Brain (organoid and tissue), 16 donors: ENCODE measurements at places on chromosomes 2 and 18. TPM values are rescaled to one million over a fixed set of nuclear protein-coding genes. Genes with fewer than 3 reads are reported as not detected.

DNA sequence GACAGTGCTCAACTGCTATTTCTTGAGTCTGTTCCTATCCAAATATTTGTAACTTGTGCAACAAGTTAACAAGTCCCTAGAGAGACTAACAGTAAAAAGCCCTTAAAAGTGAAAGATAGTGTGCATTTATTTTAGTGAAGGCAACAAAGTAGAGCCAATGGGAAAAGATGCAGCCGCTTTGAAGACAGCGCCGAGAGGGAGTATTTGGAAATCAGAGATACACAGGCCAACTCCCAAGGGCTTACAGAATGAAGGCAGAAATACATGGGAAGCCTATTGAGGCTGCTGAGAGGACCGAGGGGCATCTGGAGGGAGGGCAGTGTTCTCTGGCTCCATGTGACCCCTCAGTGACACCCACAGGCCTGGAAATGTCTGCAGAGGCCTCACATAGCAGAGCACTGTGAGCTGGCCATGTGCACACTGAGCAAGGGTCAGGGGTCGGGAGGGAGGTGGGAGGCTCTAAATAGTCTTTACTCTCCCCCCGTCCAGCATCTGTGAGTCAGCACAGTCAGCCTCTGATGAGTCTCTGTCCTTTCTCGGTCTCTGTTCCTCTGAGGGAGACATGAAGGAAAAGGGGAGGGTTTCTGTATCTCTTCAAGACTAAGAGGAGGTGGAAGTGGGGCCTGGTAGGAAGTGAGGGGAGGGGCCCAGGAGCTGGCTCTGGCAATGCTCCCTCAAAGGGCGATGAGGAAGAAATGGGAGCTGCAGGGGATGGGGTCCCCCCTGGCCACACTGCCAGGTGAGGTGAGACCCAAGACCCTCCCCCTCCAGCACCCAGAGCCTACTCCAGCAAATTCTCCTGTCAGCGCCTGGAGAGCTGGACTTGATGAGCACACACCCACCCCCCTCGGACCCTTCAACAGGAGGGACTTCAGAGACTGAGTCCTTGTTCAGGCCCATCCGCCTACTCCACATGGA is 133.6 kb downstream of the SP3 start:
- no peak for DNase-seq

The GBX2 gene
- not detected for polyA plus RNA-seq

The MIB1 gene
- polyA plus RNA-seq: 9.6 TPM

DNA sequence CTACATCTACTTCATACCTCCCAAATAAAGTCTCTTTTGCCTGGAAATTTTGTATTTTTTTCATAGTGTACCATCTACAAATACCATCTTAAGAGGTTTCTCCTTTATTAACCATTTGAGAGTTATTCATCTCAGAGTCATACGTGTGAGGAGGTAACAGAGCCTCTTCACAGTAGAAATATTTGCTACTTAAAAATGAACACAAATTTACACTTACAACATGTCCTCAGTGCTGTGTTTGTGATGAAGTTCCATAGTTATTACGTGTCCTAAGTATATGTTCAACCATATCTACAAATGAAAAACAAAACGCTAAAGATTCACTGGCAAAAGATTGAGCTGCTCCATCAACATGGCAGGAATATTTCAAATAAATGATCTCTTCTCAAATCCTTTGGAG is 48.5 kb upstream of the HNRNPA3 start:
- no peak for DNase-seq

GRCh38 chr2:17894556-17894955 is 16.1 kb downstream of the KCNS3 start:
- no peak for DNase-seq

The PEX13 gene
- 7.2 TPM for polyA plus RNA-seq

The FASTKD2 gene
- polyA plus RNA-seq: 7.0 TPM

- DNase-seq: no peak
Observed at GRCh38 chr2:184346338-184346862, 251.9 kb upstream of the ZNF804A start.

The ABCG5 gene
- not detected for polyA plus RNA-seq

The RBKS gene
- polyA plus RNA-seq: 2.1 TPM

GRCh38 chr2:147662221-147662620 is 182.6 kb upstream of the ACVR2A start:
- DNase-seq: no peak

DNA sequence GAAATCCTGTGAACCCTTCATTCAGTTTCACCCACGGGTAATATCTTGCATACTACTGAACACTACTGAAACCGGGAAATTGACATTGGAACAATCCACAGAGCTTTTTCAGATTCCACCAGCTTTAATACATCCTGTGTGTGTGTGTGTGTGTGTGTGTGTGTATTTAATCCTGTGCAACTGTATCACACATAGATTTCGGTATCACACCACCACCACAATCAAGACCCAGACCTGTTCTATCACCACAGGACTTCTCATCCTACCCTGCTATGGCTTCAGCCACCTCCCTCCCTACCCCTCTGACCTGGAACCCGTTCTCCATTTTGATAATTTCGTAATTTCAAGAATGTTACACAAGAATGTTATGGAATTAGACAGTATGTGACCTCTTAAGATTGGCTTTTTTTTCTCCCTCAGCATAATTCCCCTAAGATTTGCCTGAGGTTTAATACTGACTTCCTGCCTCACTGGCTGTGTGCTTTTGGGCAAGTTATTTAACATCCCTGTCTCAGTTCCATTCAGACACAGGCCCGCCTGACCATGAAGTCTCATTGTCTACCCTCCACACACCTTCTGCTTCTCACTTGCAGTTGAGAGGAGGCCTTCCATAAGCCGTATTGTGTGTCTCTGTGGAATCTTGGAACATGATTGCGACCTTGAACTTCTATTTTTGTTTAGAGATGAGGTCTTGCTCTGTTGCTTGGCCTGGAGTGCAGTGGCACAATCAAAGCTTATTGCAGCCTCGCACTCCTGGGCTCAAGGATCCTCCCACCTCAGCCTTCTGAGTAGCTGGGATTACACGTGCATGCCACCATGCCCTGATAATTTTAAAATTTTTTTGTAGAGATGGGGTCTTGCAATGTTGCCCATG is 14.4 kb upstream of the TMEM131 start:
- no peak for DNase-seq

GRCh38 chr2:140200764-140201163 is 1420.6 kb upstream of the NXPH2 start:
- no peak for DNase-seq

- no peak for DNase-seq
Observed at GRCh38 chr18:46387441-46388131, 269.4 kb downstream of the LOXHD1 start.

DNA sequence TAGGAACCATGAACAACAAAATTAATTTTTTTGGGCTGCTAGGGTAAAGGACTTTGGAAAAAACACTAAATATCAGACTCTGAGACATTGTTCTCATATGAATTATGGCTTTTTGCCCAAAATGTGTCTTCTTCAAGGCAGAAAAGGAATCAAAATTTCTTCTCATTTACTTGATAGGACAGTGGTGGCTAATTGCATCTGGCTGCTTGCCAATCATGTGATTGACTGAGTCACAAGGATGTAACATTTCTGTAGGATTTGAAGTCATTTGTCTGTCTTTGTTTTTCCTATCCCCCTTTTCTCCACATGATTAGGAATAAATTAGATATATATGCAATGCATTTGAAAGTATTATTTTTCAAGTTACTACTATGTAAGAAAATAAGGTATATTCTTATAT is 130.2 kb downstream of the SLC4A10 start:
- DNase-seq: peak; percentile 41

DNA sequence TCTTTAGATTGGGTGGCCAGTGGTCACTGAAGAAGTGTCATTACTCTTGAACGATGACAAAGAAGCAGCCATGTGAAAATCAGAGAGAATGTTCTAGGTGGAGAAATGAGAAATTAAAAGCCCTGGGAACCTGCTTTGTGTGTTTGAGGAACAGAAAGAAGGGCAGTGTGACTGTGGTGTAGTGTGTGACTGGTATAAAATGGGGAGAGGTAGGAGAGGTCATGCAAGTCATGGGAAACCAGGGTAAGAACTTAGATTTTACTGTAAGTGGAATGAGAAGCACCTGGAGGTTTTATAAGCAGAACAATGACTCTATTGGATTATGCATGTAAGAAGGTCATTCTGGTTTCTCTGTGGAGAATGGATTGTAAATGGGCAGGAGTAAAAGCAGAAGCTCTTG is 12.2 kb downstream of the ICOS start:
- no peak for DNase-seq

DNA sequence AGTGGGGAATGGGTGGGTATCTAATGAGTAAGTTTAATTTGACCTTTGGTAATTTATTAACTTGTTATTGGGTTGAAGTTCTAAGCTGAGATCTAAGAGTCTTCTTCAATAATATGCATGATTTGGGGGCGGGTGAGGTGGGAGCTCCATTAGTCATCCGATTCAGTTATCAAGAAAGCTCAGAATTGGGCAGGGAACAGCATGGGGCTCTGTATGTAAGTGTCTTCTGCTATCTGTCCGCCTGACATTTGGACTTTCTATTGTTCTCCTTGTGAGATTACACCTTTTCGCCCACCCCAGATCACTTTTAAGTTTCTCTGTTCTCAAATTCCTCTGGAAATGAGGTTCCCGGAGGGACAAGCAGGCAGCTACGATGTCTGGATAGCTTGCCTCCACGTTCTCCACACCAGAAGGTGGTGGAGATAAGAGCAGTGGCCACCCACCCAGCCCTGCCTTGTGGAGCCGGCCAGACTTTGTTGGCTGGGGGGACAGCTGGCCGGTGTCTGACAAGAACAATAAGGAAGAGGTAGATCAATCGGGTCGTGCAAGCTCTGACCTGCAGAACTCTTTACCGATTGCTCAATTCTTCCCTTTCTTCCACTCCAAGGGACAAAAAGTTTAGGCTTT is 75.5 kb upstream of the GATA6 start:
- DNase-seq: no peak

The UGT1A9 gene
- polyA plus RNA-seq: not detected

- DNase-seq: no peak
Observed at GRCh38 chr18:3424280-3424890, 25.6 kb upstream of the TGIF1 start.

DNA sequence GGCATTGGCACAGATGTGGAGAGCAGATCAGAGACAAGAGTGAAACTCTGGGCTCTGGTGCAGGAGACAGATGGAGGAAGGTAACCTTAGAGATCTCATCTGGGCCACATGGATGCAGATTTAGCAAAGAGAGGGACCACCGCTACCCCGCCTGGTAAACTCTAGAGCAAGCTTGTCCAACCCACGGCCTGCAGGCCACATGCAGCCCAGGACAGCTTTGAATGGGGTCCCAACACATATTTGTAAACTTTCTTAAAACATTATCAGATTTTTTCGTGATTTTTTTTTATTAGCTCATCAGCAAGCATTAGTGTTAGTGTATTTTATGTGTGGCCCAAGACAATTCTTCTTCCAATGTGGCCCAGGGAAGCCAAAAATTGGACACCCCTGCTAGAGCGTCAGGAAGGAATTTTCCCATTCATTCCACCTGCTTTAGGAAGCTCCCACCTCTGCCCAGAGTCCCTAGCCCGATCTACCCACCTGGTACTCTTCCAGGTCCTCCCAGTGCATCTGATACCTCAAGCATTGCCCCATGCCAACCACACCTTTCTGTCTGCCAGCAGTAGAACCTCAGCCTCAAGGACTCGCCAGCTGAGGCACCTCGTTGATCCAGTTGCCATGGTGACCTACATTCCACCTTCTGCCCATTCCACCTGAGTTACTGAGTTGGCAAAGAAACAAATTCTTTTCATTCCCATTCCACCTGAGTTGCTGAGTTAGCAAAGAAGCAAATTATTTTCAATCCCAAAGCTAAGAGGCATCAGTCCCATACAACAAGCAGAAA is at the start of gene CIB4:
Gene CIB4, minus strand, starts transcription at position 586 of the 784 bp plus-strand sequence. Its CDS starts 52 bp downstream, at position 534.
- no peak for DNase-seq

GRCh38 chr2:112692495-112692911 is 28.3 kb upstream of the NT5DC4 start:
- no peak for DNase-seq

The SPP2 gene
- not detected for polyA plus RNA-seq

DNA sequence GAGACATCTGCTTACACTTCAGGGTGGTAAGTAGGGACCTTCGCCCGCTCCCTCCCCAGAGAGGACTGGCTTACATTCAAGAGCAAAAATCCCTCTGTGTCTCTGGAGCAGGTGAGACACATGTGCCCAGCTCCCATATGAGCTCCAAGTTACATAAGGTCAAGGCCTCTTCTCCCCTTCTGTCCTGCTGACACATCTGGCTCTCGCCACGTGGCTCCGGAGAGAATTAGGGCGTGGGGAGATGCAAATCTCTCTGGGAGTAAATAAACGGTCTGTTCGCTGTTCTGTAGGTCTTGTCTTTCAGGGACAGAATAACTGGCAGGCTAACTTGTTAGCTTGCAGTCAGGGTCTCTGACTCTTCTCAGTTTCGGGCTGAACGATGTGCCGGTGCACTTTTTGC is 16.2 kb downstream of the MRO start:
- no peak for DNase-seq

DNA sequence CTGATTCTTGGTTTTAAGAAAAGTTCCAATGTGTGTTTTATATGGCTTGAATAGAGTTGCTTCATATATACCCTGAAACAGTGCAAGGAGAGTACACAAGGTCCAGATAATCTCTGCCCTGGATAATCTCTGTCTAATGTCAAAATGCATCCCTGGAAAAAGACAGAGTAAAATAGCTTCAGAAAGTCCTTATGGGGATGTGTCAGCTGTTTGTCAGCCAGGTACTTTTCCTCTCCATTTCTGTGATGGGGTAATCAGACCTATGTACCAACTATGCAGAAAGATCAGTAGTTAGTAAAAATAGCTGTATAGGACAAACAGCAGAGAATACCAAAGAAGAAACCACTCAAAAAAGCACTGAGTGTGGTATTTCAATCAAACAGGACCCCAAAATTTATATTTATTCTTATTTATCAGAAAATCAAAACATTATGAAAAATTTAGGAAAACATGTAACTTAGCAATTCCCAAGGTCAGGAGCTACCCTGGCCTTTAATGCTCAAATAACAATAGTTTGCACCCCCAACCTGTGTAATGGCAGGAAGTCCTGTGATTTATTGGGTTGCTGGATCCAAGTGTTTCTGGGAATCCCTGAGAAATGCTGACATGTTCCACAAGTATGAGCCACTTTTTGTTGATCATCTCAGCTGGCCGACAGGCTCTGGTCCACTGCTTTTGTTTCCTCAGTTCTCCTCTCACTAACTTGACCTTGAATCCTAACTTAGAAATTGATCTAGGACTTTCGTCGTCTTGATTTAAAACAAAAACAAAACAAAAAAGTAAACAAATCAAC is 69.6 kb downstream of the MDH1 start:
- no peak for DNase-seq

The TRIM43 gene
- not detected for polyA plus RNA-seq

The CPLX4 gene
- not detected for polyA plus RNA-seq

- DNase-seq: no peak
Observed at GRCh38 chr18:62771494-62772270, 56.3 kb downstream of the PHLPP1 start.

- no peak for DNase-seq
Observed at GRCh38 chr18:26864658-26865057, 849 bp downstream of the AQP4 start.

- DNase-seq: no peak
Observed at GRCh38 chr2:230946429-230947234, 21.6 kb upstream of the GPR55 start.

DNA sequence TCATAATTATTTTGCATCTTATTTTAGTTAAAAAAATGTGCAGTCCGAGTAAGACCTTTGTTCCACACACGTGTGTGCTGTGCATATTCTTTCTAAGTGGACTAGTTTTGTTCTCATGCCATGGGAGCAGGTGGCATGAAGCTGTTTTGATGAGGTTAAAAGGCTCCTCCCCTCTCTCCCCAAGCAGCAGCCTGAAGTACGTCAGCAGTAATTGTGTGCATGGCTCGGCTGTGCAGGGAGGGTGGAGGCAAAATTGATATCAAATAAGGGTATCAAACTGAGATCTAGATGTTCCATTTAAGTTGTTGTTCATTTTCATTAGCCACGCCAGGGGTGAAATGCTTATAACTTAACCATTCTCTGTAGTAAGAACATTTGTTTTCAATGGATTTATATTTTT is at the start of gene NYAP2:
Gene NYAP2, plus strand, starts transcription at position 207 of the 400 bp plus-strand sequence. CDS start 9,171 bp downstream, outside the sequence.
- peak; percentile 79 for DNase-seq
